Diencephalon (tissue), 1 donor: ENCODE measurements at places on chromosomes 3 and 15. TPM values are rescaled to one million over a fixed set of nuclear protein-coding genes. Genes with fewer than 3 reads are reported as not detected.

The MGLL gene
- total RNA-seq: 43.4 TPM

The LRRN1 gene
- total RNA-seq: 61.1 TPM

The CCR3 gene
- not detected for total RNA-seq

The PLSCR4 gene
- 30.2 TPM for total RNA-seq

The RTP3 gene
- not detected for total RNA-seq

The SNX1 gene
- 40.1 TPM for total RNA-seq

The SOX14 gene
- 1.4 TPM for total RNA-seq

The TTLL13 gene
- not detected for total RNA-seq

The IMPG2 gene
- total RNA-seq: 6.9 TPM

The RAD51 gene
- total RNA-seq: 1.8 TPM

The SLC2A2 gene
- total RNA-seq: not detected

The ACOX2 gene
- 5.1 TPM for total RNA-seq

The ZNF501 gene
- total RNA-seq: 22.4 TPM

The ADCY5 gene
- total RNA-seq: 58.6 TPM

The SERINC4 gene
- total RNA-seq: 0.23 TPM

The SYNPR gene
- 105 TPM for total RNA-seq

The KCNAB1 gene
- total RNA-seq: 23.8 TPM

The DPPA2 gene
- total RNA-seq: not detected

The PLA2G4E gene
- not detected for total RNA-seq

The GNAT1 gene
- total RNA-seq: not detected
